Immature natural killer cell (primary cell): ENCODE measurements at places on chromosomes 1 and 21.

- no peak for DNase-seq
Measured at GRCh38 chr1:111956155-111956771, 33.2 kb downstream of the KCND3 start.

DNA sequence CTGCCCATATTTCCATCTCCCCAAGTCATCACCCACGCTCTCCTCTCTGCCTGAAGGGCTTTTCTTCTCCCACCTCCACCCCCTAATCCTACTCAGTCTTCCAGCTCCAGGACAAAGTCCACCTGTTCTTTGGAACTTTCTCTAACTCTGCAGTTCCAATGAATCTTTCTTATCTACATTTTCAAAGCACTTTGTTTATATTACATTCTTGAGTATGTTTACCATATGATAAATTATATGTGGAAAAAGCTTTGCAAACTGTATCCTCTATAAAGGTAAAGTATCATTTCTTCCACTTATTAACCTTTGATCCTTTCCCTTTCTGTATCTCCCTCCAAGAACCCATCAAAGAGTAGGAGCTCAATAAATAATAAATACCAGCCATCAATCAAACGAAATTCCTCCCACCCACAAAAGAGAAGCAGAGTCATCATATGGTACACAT is 39.7 kb downstream of the TTC13 start:
- no peak for DNase-seq

GRCh38 chr1:244962130-244962529 is 97.8 kb upstream of the HNRNPU start:
- no peak for DNase-seq

- DNase-seq = no peak
Measured at GRCh38 chr1:25973610-25974321, 24.1 kb downstream of the PAFAH2 start.

DNA sequence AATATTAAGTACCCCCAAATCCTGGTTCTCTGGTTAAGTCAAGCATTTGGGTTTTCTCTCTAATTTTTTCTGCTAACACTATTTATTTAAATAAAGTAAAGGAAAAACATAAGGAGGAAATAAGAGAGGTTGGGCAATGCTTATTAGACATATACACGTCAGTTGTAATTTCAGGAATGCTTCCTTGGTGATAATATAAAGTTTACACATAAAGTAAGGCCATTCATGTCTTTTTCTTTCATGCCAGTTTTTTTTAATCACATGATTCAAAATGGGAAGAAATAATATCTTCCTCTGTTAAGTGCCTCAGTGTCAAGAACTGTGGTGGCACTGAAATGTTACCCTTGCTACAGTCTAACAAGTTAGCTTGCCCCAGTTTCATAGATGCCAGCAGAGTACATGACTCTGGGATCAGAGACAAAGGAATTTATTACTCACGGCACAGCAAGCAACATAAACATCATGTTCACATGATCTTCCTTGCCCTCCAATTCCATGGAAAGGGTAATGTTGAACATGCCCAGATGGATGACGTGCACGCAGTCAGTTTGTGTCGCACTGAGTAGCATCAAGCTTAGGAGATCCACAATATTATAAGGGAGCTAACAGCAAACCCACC is 184.9 kb downstream of the PLA2G4A start:
- no peak for DNase-seq

DNA sequence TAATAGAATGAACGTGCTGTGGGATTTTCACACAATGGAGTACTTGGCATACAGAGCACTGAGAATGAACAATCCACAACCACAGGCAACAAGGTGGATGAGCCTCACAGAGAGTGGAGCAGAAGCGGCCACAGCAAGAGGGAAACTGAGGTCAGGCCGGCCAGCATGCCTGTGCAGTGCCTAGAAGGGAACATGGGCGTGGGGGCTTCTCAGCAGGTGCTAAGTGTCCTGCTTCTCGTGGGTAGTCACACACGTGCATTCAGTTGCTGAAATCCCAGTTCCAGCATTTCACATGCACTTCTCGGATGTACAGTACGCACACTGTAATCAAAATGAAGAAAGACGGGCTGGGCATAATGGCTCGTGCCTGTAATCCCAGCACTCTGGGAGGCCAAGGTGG is 33.1 kb downstream of the WDR4 start:
- DNase-seq = no peak

DNA sequence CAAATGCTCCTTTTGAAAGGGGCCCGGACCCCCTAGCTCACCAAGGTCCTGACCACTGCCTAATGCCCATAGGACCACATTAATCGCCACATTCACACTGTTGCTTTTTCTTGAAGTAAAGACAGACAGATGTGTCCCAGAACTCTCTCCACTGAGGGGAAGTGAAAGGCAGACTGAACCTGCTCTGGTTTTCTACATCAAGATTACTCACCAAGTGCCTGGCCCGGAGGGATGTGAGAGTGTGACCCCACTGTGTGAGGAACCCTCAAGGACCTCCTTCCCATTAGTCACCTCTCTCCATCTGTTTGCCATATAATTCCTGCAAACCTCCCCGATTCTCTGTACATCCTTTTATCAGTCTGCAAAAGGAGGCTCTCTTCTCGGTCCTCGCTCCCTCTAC is 381.5 kb downstream of the OMA1 start:
- no peak for DNase-seq

DNA sequence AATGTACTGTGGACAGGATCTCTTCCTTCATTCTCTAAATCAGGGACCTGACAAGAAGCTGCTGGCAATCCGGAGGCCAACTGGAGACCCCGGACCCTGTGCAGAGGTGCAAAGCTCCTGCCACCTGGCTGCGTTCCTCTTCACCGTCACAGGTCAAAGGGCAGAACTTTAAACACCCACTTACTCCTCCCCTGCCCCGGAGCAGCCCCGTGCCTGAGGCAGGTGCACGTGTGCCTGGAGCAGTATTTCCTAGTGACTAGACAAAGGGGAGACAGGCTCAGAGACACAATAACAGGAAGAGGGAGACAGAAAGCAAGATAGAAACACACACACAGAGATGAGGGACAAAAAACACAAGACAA is 6.6 kb upstream of the PIGC start:
- DNase-seq = no peak

GRCh38 chr1:189131576-189131975 is 1346.1 kb downstream of the BRINP3 start:
- no peak for DNase-seq

DNA sequence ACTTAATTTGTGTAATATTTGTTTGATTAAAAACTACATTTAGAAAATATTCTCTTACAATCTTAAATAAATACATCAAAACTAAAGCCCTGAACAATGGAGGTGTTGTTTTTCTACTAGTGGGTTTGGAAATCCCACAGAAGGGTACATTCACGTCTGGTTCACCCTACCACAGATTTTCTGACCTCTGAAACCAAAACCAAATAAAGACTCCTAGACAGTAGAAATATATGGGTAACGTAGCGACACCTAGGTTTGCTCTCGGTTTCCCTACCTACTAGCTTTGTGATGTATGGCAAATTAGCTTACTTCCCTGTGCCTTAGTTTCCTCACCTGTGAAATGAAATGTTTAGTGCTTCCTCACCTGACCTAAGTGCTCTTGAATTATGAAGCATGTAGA is 312.6 kb downstream of the DPYD start:
- no peak for DNase-seq

DNA sequence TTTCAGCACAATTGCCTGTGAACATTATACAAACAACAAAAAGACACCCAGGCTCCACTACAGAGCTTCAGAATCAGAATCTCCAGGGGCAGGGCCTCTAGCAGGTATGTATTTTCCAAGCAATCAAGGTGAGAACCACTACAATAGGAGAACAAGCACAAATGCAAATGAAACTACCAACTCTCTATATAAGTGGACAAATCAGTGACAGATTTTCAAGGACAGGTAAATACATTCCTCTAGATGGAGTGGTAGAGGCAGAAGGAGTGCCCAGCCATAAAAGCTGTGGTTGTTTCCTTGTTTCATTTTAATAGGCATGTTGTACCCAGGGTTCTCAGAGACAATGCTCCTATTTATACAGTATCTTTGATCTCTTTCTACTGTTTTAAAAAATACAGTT is 20.1 kb upstream of the CCDC17 start:
- no peak for DNase-seq

DNA sequence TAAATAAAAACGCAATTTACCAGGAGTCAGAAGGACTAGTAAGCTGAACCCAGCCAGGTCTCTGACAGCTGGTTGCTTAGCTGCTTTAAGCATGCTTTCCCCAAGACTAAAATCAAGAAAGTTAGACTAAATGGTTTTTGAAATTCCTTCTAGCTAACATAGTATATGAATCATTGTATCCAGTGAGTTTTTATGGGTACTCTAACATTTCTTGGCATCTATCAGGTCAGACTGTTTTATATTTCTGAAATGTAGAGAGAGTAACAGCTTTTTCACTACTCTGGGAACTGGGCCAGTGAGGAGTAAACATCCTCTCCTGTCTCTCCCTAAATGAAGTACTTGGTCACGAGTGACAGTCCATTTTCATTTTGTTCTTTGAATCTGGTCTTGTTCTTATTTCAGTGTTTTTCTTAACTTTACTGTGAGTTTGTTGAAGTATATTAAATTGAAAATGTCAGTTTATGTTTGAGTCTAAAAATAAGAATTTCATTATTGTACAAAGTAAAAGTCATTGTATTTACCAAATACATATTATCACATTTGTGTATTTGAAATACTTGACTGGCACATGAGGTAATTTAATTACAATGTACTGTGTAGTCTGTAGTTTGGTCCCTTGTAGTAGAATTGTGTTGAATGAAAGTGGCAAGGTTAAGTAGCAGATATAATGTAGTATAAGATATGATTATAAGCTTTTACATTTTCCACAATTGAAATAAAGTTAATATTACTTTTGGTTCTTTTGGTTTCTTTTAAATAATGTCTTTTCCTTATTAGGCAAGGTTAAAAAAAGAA is 47.6 kb downstream of the PKN2 start:
- DNase-seq = no peak

- no peak for DNase-seq
Measured at GRCh38 chr1:20073256-20073655, 3.3 kb downstream of the PLA2G5 start.

GRCh38 chr1:66282891-66283621 is 250.9 kb upstream of the SGIP1 start:
- DNase-seq = no peak

DNA sequence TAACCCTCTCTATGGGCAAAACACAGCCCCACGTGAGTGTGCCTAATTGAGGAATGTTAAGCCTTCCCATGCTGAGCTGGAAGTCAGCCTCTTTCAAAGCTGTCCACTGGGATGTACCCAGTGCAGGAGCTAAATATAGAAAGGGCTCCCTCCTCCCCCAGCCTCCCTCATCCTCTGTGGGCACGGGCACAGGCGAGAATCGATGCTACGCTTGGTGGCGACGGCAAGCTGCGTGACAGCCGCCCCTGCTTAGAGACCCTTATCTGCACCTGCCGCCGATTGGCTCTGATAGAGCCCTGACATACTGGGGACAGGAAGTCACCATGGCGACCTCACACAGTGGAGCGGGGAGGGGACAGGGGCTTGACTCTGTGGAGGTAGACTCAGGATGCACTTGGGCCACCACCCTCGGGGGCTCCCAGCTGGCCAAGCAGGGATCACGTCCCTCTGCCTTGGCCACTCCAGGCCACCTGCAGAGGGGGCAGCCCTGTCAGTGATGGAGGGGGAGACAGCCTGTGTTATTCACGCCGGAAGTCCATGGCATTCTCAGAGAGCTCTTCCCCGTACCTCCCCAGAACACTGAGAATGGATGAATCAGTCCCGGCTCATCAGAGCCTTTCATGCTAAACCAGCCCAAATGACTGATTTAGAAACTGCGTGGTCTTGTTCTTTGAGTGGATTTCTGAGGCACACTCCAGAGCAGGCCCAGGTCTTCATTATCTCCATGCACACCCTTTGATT is 84.8 kb downstream of the KCND3 start:
- no peak for DNase-seq

GRCh38 chr1:6596351-6596750 is 6.3 kb downstream of the KLHL21 start:
- DNase-seq = no peak

DNA sequence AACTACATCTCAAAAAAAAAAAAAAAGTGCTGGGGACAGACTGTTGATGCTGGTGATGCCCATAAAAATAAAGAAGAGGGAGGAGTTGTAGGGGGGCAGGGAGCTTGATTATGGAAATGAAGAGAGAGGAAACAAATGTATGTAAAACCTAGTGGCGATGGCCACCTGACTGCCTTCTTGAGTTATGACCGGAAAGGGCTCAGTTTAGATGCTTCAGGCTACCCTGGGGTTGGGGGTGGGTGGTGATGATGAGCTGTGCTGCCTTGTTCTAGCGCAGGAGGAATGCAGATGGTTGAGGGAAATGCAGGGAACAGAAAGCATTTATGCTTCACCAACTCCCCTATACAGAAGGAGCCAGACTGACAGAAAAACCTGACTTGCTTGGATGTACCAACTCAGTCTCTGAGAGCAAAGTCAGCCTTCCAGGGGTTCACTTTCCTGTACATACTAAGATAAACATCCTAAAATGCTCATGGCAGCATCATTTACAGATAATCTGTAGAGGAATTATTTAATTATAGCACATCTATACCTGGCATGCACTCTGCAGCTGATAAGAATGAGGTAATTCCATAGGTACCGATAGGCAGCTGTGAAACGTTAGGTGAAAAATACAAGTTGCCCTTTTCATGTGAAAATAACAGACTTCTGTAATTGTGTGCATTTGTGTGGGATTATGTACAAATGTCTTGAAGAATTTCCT is 8.0 kb upstream of the BCAR3 start:
- DNase-seq = no peak

GRCh38 chr1:41580021-41580420 is 95.5 kb upstream of the EDN2 start:
- no peak for DNase-seq

DNA sequence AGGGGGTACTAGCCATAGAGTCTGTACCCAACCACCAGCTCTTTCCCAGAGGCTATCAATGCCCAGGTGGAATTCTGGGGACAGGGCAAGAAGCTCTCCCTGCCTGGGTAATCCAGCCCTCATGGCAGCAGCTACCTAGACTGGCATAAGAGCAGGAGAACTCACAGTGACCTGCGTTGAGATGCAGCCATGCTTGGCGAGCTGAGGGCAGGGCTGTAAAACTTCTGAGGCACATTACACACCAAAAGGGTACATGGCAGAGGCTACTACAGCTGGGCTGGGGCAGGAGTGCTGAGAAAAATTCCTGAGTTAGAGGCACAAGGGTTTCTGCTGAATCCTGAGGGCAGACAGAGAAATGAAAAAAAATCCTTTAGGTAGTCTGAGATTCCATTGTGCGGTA is 927.9 kb upstream of the B3GALT2 start:
- no peak for DNase-seq

DNA sequence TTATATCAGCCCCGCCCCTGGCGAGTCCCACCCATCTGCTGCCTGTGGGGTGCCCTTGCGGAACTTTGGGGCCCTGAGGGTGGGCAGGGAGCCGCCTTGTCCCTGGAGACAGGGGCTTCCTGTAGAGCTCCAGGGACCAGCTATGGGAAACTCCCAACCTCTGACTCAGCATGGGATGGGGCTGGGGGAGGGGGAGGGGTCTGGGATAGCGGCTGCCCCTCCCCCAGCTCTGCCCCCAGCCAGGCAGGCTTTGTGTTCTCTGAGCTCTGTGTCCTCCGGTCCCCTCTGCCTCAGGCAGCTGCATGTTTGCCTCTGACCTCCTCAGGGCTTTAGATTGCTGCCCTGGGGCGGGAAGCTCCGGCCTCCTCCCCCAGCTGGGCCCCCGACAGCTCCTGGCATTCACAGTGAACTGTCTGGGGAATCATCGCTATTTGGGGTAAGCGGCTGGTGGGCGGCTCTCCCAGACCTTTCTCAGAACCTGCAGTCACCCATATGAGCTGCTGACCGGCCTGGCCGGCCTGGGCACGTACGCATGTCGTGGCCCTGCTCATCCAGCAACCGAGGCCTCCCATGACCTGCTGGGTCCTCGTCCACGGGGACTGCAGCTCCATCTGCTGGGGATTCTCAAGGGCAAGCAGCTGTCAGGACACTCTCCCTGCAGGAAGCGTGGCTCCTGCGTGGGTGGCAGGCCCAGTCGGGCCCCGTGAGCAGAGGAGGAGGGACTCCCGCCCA is 17.1 kb downstream of the ARHGEF16 start:
- DNase-seq = no peak
